LoVo (cell line): ENCODE measurements at places on chromosomes 6 and 20.

- DNase-seq: no peak
Observed at GRCh38 chr20:12638633-12639312, 370.0 kb upstream of the SPTLC3 start.

DNA sequence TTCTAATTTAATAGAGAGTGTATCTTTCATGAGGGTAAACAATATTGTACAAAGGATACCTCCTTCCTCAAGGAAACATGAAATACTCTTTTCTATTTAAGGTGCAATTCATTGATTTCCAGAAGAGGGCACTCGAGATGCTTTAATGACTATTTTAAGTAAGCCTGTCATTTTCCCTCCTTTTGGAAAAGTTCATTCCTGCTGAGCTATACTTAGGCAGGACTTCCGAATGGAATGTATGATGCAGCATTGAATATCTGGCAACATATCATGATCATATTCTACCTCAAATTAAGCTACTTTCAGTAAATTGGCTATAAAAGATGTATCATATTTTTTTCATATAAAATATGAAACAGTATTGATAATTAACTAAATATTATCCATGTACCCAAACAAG is 5.0 kb downstream of the DST start:
- DNase-seq: peak; percentile 63

- no peak for DNase-seq
Observed at GRCh38 chr6:33880104-33880678, 76.4 kb upstream of the MLN start.

DNA sequence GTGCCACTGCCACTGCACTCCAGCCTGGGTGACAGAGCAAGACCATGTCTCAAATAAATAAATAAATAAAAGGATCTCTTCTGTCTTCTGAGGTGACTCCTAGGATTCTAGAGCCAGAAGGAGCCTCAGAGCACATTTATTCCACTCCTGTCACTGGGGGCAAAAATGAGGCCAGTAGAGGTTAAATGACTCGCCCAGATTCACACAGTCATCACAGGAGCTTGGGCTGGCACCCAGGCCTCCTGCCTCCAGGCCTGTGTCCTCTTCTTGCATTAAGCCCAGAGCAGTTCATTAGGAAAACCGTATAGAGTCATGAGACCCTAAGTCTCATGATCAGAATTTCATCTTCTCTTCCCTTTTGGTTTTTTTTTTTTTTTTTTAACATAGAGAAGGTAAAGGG is 243.3 kb downstream of the NRN1 start:
- no peak for DNase-seq

GRCh38 chr6:34383161-34383631 is 9.3 kb downstream of the NUDT3 start:
- no peak for DNase-seq
